CD4-positive, alpha-beta T cell treated with Interleukin-10 for 1 hour (primary cell): ENCODE measurements at places on chromosomes 1 and 21.

GRCh38 chr1:226603022-226603857 is 54.7 kb downstream of the STUM start:
- DNase-seq, result no peak

DNA sequence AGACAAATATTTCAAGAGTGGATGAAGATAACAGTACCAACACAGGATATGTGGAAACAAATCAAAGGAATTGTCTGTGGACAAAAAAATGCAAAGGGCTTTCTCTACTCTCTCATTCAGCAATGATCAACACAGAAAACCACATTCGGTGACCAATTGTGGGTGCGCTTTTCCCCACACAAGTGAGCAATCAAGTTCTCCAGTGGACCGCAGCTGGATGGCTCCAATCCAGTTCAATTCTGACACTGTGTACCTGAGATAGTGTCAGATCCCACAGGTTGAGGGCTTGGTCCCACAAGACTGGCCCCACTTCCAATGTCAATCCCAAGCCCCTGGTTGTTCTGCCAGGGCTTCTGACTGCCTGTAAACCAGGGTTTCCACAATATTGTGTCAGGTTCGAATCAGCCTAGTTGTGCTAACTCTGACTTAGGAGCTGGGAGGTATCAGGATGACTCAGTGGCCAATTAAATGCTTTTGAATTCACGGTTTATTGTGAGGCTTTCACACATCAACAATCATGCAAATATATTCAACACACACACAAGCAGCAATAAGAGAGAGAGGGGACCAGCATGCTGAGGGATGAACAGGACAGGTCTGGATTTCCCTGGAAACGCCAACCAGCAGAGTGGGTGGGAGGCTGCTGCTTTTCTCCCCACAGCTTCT is 87.0 kb upstream of the BTG3 start:
- no peak for DNase-seq

DNA sequence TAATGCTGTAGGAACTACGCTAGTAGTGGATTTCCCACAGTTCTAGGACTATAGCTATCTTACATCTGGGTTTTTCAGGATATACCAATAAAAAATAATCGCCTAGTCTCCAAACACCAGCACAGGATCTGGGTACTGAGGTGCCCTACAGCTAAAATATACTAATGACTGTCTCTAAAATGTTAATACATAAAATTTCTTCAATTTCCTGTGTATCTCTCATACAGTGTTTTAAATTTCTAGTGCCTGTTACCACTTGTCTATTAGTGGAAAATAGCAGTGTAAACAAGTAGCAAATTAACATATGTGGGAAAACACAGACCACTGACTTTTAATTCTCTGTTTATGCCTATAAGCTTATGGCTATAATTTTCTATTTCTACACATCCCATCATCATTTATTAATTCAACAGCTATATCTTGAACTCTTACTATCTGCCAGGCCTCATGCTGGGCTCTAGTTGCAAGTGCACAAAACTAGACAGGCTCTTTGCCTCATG is 16.1 kb upstream of the PTPN14 start:
- no peak for DNase-seq

- no peak for DNase-seq
These were observed 154.4 kb downstream of the PLPP3 start for GRCh38 chr1:56424744-56425493.

DNA sequence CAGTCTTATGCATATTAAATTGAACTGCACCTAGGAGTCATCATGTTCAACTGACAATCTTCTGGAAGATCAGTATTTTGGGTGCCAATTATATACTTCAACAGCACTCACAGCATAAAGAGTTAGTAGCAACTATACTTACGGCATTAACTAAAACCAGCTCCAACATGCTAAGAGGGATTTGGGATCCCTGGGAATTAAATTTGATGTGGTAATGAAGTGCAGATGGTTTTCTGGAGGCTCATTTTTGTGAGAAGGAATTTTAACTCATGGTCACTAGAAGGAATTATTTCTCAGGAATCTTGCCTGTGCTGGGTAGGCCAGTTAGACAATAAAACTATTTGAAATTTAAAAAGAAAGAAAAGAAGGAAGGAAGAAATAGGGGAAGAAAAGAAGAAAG is 18.3 kb downstream of the IFI44 start:
- DNase-seq, result no peak

GRCh38 chr1:99481391-99481996 is 164.4 kb upstream of the PALMD start:
- peak; percentile 51 for DNase-seq

GRCh38 chr1:239443361-239443760 is 57.0 kb downstream of the CHRM3 start:
- DNase-seq, result no peak

- DNase-seq, result no peak
These were observed 465.2 kb downstream of the AJAP1 start for GRCh38 chr1:5119366-5120234.

DNA sequence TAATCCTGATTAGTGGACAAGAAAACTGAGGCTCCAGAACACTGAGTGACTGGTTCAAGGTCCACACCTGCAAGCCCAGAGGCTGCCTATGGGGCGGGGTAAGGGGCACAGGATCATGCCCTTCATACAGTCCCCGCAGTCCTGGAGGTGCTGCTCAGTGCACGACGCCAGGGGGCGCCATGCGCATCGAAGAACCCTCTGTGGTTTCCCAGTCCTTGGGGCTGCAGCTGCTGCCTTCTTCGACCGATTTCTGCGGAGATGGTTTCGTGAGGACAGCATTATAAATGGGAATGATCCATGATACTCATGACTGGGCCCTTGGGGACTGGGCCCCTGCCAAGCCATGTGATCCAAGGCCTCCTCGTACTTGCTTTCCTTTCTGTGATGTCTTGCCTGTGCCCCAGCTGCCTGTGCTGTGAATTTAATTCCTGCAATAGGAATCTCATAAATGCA is 37.1 kb upstream of the ARHGEF10L start:
- DNase-seq, result peak; percentile 25

DNA sequence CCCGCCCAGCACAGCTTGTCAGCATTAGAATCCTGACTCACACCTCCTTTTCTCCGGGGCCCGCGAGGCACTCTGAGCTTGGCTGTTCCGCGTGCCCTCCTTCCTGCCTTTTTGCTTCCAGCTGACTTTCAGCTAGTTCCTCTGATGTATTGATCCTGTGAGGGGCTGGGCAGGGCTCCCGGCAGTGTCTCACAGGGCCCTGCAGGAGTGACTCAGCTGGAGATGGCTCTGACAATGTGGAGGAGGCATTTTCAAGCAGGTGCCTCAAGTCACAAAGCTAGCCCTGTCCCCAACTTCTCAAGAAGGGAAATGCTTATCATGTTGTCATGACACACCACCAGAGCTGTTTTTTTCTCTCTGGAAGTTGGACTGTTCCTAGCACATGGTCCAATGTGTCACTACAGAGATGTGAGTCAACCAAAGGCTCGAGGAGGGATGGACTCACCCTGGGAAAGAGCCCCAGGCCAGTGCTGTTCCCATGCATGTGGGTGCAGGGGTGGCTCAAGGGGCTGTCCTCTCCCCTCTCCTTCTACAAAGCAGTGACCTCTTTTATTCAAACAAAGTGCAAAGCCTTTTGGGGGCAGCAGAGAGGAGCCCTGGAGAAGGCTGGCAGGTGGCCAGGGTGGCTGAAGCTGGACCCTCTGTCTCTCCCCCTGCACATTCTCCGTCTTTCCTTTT is 30.6 kb downstream of the SYT6 start:
- DNase-seq, result no peak

DNA sequence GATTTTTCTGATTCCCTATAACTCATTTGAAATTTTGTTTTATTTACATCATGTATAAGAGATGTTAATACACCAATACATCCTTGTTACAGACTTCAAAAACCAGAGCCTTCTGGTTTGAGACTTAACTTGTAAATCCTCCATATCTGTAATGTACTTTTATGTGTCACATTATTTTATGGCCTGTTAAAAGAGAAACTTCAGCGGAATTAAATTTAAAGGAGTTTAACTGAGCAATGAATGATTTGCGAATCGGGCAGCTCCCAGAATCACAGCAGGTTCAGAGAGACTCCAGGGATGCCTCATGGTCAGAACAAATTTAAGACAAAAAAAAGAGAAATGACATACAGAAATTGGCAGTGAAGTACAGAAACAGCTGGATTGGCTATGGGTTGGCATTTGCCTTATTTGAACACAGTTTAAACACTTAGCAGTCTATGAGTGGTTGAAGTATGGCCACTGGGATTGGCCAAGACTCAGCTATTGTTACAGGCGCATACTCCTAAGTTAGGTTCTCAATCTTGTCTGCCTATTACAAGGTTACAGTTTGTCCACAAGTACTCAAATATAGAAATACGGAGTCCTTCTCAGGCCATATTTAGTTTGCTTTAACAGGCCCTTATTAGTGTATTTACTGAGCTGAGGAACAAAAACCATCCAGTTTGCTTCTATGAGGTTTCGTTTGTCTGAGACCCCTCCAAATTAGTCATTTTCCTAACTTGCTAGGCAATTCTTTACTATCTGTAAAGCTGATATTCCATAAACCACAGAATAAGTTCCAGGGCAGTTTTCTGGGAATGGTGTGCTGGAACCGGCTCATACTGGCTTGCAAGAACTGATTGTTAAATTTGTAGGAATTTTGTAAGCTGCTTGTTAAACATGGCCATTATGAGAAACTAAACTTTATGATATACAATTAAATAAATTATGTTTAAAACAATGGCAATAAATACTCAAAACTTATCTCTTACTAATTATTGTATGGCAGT is 56.2 kb upstream of the WDR26 start:
- DNase-seq, result no peak

- no peak for DNase-seq
These were observed 28.8 kb downstream of the SHISA4 start for GRCh38 chr1:201917362-201918033.

GRCh38 chr1:45395051-45395450 is 54.8 kb upstream of the MUTYH start:
- DNase-seq, result no peak

GRCh38 chr1:108612496-108612895 is 48.4 kb downstream of the HENMT1 start:
- no peak for DNase-seq

- no peak for DNase-seq
These were observed 1.8 kb downstream of the LAMC1 start for GRCh38 chr1:183025010-183025337.

GRCh38 chr1:48610628-48611542 is 138.9 kb upstream of the SPATA6 start:
- no peak for DNase-seq

DNA sequence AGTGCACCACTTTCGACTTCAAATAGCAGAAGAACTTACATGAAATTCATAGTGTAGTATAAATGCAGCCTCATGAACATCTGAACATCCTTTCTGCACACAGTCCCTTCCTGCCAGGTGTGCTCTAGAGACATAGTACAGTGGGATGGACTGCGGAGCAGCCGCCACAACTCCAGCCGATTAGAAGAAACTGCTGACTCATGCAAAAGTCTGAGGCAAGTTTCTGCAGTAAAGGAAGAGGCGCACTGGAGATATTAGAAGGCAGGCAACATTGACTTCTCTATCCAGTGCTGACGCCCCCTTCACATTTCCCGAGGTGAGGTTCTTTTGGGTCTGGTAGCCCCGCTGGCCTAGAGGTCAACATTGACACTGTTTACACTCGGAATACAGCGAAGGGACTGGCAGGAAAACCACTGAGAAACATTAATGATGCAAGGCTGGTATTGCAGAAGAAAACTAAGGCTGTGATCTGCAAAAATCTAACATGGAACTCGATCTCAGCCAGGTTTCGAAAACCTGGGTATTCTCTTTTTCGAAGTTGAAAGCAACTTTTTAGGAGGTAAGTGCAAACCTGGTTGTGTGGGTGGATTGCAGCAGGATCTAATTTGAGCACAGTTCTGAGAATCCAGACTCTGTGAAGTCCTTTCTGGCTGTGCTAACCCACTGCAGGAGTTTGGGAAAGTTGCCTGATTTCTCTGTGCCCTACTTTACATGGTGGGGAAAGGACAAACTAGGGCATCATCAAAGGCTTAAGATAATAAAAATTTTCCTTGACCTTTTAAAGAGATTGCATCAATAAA is 90.7 kb downstream of the CDC7 start:
- no peak for DNase-seq

DNA sequence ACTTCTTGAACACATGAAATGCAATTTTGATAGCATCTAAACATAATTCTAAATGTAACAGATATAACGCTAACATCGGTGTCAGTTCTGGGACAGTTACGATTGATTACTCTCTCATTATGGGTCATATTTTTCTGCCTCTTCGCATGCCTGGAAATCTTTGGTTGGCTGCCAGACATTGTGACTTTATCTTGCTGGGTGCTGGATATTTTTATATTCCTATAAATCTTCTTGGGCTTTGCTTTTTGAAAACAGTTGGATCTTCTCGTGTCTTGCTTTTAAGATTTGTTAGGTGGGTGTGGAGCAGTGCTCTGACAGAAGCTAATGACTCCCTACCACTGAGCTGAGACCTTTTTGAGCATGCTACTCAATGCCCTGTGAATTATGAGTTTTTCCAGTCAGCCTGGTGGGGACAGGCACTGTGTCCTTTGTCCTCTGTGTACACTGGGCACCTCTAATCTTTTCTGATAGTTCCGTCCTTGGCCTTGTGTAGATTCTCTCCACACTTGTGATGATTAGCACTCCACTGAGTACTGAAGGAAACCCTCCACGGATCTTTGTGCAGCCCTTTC is 28.0 kb upstream of the EDARADD start:
- no peak for DNase-seq

GRCh38 chr1:238484121-238484520 is 593.4 kb upstream of the ZP4 start:
- no peak for DNase-seq

DNA sequence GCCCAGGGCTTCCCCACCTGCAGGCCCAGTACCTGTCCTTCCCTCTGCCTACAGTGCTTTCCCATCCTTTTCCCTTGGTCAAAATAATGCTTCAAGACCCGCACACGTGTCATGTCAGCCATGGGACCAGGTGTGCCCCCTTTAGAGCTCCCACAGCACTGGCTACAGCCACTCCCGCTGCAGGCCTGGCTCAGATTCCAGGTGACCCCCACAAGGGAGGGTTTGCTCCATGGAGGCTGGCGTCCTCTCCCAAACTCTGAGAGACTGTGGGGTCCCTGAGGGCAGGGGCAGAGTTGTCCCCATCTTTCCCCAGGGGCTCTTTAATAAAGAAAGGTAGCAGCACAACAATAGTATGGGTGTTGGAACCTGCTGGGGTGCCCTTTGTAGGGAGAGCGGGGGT is 66.4 kb upstream of the RUNX3 start:
- no peak for DNase-seq

- no peak for DNase-seq
These were observed 12.9 kb upstream of the LELP1 start for GRCh38 chr1:153190373-153190772.

DNA sequence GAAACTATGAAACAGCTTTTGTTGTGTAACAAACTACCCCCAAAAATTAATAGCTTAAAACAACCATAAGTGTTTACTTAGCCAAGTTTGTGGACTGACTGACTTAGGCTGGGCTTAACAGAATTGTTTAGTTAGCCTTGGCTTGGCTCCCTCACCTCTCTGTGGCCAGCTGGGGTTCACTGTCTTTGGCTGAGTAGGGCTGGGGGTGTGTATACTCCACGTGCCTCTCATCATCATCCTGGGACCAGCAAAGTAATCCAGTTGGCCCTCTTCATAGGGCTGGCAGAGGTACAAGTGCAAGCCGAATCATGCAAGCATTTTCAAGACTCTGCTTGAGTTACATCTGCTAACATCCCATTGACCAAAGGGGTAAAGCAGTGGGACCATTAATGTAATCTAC is 252.3 kb downstream of the BRINP2 start:
- DNase-seq, result no peak

- no peak for DNase-seq
These were observed 2.0 kb upstream of the FCER1A start for GRCh38 chr1:159300146-159300545.
